ENCODE measurements at places on chromosomes 4 and X.

DNA sequence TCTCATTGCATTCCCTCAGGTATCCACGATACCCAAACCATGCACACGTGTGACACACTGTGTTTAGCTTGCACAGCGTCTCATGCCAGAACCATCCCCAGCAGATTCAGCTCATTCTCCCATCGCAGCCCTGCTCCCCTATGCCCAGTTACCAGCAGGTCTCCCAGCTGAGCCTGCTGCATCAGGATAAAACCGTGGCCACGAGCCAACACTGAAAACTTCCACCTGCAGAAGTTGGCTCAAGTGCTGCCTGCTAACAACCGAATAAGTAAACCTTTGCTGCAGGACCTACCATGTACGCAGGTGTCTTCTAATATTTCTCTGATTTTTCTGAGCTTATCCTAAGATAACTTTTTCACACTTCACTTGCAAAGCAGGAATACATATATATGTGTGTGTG is 120.4 kb upstream of the STS start:
- DNase-seq = no peak

DNA sequence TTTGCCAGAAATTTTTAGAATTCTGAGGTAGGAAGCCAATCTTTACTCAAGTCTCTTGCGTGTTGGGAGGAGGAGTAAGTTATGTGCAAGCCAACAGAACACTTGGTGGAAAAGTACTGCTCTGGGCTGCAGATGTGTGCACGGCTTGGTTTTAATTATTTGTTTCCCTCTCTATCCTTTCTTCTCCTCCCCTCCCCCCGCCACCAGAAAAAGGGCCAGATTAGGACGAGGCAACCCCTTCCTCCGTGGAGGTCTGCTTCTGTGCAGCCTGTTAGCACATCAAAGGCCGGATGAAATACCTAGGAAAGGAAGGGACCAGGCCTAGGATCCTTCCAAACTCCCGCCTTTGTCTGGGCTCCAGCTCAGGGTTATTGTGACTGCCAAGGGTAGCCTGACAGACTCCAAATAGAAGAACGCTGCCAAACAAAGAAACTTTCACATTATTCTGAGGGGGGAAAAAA is 1.0 kb upstream of the PGRMC1 start:
- DNase-seq = no peak

DNA sequence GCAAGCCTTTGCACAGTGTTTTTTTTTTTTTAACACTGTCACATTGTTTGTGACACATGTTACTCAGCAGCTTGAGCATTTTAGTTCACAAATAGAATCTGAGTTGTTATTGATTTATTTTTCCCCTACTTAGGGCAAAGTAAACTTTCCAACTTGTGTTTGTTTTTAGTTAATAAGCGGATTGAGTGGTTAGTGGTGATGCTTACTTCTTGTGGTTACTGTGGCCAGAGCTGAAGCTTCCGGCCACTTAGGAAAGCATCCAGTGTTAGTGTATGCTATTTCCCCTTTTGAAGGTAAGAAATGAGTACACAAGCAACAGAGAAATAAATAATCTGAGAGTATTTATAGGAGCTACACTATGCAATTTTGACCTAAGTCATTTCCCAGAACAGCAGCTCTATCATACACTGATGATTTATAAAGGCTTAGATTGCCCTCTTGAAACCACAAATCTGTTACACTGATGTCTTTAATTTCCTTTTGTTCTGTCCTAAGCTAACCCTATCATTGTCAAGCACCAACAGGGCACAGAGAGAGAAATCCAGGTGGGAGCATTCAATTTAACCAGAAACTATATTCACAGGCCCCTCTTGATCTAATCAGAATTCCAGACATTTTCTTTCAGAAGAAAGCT is 2464.6 kb downstream of the PCDH7 start:
- no peak for DNase-seq

GRCh38 chr4:40881096-40881495 is 131.3 kb downstream of the NSUN7 start:
- DNase-seq = no peak

DNA sequence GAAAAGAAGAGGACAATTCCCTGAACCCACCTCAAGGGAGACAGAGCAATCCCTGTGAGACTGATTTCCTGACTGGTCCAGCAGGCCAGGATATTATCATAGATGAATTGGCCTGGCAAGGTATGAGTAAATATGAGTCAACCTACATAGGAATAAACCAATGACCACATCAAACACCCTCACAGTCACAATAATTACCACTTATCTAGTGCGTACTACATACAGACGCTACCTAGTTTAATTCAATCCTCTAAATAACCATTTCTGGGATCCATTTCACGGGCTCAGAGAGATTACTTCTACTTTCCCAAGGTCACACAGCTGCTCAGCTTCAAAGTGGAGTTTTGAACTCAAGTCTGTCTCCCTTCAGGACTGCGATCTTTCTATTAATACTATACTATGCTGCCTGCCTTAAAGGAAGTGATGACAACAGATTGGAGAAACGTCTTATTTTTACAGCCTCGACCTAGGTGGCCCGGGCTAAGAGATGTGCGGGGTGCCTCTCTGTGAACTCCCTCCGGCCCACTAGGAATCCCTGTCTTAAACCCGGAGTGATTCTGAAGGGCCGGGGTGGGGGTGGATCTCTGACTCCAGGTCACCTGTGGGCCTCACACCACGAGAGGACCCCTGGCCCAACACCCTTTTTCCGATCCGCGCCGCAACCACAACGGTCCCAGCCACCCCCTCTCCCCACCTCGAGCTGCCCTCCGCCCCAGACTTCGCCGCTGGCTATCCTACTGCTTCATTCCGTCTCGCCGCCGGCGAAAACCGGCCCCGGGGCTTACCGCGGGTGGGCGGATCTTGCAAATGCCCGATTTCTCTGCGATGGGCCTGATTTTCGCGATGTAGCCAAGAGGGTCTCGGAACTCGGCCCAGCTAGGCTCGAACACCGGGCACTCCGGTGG is 800 bp downstream of the KDM5C start:
- DNase-seq = peak; percentile 11

GRCh38 chrX:48806081-48806480 is 4.2 kb downstream of the HDAC6 start:
- no peak for DNase-seq

GRCh38 chrX:80602036-80602860 is 182.0 kb downstream of the TENT5D start:
- DNase-seq = no peak

DNA sequence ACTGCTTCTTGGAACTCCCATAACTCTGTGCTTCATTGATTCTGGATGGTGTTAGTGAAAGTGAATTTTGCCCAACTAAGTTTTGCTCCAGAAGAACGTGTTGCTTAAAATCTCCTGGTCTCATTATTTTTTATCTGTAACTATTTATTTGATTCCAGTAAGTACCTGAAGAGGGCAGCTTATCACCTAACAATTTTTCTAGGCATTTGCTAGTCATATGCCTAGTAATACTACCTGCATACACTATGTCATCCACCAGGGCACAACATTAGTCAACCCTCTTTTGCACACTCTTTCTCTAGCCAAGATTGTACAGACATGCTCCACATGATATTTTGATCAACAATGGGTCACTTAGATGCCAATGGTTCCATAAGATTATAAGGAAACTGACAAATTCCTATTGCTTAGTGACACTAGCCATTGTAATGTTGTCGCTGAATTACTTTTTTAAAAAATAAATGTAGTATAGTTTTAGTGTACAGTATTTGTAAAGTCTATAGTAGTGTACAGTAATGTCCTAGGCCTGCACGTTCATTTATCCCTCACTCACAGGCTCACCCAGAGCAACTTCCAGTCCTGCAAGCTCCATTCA is 499.9 kb upstream of the AADAT start:
- DNase-seq = no peak

DNA sequence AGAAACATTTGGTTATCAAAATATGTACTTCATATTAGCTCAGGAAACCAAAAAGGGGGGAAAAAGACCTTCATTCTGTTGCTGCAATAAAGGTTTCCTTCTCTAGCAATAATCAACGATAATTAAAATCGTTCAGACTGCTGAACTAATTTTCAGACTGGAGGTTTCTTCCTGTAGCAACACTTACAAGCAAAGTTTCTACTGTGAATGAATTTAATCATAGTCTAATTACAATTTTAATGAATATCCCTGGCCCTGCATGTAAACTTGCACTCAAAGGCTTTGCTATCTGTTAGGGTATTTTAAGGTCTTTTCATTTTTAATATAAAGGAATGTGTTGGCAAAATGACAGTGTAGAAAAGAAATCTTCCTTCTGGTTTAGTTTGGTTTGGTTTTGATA is 265.2 kb downstream of the QDPR start:
- no peak for DNase-seq

- no peak for DNase-seq
Measured at GRCh38 chr4:109682875-109683274, 20.4 kb downstream of the CASP6 start.

DNA sequence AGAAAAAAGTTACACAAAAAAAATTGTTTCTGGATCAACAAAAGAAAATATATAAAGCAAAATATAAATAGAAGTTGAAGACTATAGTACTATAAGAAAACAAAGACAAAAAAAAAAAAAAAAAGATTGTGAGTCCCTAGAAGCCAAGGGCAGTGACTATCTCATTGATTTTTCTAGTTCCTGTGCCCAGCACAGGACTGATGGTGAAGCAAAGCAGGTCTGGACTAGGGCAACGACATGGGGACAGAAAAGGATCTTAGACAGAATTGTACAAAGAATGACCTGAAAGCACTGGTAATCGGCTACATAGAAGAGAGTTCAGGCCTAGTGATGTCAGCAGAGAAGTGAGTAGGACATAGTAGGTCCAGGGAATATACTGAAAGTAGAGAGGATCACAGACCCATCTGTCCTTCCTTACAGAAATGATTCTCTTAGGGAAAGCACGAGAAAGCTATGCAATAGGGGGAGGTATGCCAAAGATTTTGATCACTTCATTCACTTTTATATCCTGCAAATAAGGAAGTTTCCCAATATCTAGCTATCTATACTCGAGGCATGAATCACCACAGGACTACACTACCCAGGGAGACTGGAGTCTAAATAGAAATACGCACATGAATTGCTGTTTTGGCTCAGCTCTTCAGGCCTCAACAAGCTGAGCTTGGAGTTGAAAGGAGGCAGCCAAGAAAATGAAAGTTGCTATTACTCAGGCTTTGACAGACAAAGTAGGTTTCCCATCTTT is 230.9 kb upstream of the GPC4 start:
- no peak for DNase-seq

- no peak for DNase-seq
Measured at GRCh38 chr4:128228845-128229795, 58.5 kb downstream of the PGRMC2 start.

DNA sequence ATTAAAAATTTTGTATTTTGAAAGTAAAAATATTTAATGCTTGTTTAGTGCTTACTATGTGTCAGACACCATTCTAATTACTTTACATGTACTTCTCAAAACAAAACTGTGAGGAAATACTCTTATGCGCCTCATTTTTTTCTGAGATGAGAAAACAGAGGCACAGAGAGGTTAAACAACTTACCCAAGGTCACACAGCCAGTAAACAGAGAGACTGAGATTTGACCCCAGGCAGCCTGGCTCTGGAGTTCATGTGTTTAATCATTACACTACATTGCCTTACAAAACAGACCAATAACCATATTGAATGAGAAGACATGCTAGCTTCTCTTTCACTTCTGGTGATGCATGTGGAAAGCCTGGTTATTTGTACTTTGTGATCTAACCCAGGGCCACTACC is 86.3 kb downstream of the IGSF1 start:
- no peak for DNase-seq

DNA sequence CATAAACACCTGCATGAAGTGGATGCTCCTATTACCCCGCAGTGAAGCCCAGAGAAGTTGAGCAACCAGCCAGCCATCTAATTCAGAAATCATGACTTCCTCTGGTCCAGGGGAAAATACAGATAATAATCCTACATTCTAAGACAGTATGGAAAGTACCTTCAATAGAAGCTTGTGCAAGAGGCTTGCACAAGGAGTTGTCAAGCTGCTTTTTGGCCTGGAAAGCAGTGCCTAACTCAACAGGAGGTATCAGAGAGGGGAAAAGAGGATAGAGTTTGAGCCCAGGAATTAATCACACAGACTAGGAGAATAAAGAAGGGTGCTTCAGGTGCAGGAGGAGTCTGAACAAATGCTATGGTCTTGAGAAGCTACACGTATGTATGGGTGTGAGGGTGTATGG is 26.7 kb downstream of the TMEM192 start:
- DNase-seq = no peak

DNA sequence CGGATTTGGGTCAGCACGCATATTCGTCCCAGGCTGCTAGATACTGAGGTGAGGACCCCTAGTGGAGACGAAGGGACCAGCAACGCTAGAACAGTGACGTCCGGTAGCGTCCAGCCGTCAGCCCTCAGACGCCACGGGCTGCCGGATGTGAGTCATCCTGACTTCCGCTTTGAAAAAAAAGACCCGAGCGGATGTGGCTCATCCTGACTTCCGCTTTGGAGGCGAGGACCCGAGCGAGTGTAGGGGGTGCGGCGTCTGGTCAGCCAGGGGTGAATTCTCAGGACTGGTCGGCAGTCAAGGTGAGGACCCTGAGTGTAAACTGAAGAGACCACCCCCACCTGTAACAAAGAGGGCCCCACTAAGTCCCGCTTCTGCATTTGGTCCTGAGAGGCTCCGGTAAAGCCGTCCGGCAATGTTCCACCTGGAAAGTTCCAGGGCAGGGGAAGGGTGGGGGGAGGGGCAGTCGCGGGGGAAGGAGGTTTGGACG is at the start of gene MAGEB2:
TSS of gene MAGEB2 (plus strand) at position 207 of the 487 bp plus-strand sequence. CDS start 3,018 bp downstream, outside the sequence.
- no peak for DNase-seq

GRCh38 chr4:82975792-82976191 is 34.8 kb downstream of the LIN54 start:
- DNase-seq = no peak

DNA sequence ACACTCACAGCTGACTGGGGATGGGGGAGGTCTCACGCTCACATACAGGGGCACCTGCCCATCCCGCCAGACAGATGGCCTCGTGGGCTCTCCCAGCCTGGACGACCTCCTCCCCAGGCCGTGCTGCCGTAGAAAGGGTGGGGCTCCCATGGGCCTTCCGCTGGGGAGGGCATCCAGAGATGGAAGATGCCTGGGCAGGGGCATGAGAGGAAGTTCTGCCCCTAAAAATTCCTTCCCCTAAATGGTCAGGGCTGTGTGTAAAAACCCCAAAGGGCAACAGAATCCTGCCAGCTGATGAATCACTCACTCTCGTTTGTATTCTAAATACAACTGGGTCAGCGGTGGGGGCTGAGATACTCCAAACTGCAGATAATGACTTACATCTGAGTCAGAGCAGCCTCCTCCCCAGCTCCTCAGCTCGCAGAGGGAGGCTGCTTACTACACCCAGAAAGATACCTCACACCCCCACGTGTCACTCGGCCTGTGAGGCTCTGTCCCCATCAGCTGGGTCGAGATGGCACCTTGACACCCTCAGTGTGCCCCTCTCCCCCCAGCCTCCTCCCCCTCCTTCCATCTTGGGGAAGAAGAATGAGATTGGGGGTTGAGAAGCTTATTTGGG is 10.1 kb downstream of the WDR1 start:
- DNase-seq = no peak

GRCh38 chr4:113468165-113469022 is 293.1 kb downstream of the CAMK2D start:
- no peak for DNase-seq

DNA sequence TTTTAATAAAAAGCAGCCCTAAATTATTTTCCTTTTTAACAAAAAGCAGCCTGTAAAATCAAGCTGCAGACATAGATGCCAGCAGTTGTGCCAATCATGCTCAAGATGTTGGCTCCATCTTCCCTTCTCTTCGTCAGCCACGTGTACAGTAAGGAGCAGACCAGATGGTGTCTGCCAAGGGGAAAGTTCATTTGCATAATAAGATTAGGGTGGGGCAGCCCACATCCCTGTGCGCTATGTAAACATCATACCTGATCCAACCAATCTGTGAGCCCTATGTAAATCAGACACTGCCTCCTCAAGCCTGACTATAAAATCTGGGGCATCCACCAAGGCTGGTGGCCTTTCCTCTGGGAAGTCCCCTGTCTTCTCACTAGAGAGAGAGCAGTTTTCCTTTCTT is 23.1 kb upstream of the C1GALT1C1 start:
- no peak for DNase-seq

All from progenitor cell of endocrine pancreas (in vitro differentiated cells).